ENCODE measurements at places on chromosomes 6 and 20.

- no peak for DNase-seq
These were observed 102.7 kb downstream of the SLC23A2 start for GRCh38 chr20:4898282-4899244.

GRCh38 chr6:170444056-170444591 lies 109.0 kb downstream of the PSMB1 start:
- no peak for DNase-seq

- DNase-seq, result no peak
These were observed 671 bp downstream of the EFHC1 start for GRCh38 chr6:52420668-52421358.

DNA sequence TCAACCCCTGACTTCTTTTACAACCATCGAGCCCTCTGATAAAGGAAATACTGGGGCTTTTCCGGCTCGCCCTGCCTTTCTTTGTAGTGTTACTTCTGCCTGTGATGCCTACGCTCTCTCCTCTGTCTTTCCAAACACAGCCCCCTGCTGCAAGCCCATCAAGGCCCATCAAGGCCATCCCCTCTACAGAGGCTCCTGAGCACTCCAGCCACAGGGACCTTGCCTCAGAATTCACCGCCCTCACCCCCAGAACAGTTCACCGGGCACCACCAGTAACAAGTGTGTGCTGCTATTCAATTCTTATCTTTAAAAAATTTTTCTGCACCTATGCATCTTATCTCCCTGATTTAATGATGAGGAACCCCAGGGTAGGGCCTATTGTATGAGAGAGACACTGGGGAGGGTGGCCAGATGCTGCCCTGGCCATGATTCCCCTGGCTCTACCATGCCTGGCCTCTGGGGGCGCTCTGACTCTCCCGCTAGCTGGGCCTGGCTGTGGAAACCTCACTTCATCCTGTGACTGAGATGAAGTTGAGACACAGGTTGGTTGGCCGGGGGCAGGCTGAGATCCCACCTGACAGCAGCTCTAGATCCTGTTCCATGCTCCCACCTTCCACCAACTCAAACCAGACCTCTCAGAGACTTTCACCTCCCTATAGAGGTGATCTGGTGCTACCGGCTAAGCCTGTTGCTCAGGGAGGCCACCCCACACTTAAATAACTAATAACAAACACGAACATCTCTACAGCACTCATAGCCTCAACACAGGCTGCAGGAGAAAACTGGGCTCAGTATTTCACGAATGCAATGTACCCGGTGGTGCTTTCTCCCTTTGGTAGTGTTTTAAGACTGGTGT lies 19.2 kb upstream of the GLP1R start:
- peak; percentile 68 for DNase-seq

DNA sequence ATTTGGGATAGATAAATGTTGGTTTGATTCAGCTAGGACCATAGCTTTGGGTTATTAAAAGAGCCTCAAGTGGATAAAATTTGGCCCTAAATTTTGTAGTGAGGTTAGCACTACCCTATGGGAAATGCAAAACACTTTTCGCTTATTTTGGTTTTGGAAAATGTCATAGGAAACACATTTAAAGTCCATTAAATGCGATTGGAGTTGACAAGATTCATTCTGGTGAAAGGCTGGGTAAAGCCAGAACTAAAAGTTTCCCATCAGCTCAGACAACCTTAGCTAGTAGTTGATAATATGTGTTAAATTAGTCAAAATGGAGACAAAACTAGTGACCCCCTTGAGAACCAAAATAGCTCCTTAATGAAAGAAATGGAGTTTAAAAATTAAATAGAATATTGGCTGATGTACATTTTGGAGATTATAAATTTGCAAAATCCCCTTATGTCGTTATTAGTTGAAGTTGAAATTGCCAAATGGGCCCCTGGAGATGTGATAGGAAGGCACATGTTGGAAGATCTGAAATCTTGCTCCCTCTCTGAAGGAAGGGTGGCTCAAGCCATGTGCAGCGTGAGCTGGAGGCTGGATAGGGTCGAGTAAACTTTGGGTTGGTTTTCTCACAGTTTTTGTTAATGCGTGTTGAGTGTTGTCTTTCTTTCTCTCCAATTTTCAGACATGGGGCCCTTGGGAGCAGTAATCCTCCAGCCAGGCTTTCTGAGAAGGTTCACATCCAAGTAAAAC lies 72.8 kb downstream of the CD83 start:
- no peak for DNase-seq

- DNase-seq, result no peak
These were observed 259.9 kb downstream of the DLL1 start for GRCh38 chr6:170030821-170031471.

DNA sequence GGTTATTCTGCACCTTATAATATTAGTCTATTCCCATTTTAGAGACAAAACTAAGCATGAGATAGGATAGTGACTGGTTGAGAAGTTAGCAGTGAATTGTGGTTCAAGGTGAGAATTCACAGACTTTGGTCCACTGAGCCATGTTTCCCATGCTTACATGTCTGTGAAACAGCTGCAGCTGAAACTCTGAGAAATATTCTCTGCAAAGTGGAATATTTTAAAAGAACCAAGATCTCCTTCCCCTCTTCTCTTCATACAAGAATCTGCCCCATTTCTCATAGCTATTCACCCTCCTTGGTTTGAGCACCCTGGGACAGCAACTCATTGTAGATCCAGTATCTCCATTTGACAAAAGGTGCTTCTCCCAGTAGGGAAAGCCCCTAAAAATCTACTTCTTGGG lies 70.2 kb upstream of the TMEM170B start:
- no peak for DNase-seq
